GM12864 (cell line): ENCODE measurements at places on chromosomes 3 and 15.

DNA sequence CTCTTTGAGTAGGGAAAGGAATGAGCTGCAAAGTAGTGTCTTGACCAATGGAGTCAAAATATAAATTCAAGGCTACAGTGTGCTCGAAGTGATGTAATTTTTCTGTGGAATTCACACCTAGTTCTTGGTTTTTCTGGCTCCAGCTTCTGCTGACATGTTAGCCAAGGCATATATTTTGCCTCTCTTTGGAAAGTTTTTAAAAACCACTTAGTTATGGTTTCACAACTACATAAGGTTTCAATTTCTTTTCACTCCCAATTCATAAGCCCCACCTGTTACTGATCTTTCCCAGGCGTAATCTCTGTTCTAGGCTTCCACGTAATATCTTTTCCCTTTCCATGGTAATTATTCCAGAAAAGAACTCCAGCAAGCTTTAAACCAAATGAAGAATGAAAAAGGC lies 46.9 kb downstream of the GADL1 start:
- no peak for DNase-seq

GRCh38 chr3:27533718-27534573 lies 49.8 kb upstream of the SLC4A7 start:
- peak; percentile 38 for DNase-seq

DNA sequence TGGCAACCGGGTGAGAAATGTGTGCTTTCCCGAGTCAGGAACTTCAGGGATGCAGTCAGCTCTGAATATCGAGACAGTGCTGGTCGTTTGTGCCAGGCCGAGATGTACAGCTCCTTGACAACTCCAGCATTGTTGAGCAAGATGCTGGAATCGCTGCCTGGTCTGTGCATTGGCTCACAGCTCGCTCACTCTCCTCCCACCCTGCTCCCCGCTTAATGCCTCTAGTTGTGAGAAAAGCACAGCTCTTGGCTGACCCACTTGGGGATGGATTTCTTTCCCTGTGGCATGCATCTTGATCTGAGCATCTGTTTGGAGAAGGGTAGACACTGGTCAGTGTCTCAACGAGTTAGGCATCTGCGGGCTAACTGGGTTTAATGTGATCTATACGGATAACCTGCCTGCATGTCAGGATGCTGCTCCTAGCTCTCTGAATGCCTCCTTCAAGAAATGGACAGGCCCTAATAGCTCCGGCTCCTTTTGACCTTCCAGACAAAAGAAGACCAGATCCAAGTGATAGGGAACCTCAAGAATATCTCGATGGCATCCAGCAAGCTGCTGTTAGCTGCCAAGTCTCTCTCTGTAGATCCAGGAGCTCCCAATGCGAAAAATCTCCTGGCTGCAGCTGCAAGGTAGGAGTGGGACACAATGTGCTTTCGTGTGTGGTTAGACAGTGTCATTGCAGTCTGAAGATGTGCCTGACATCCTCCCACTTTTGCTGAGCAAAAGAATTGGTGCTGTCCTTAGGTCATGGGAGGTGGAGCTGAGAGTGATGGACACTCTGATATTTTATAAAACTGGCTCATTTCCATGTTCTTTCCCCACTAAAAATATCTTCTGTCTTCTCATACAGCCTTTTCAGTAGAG lies 302.2 kb upstream of the TPM1 start:
- DNase-seq, result no peak

- no peak for DNase-seq
These were observed 17.5 kb downstream of the ABCF3 start for GRCh38 chr3:184203526-184203925.

DNA sequence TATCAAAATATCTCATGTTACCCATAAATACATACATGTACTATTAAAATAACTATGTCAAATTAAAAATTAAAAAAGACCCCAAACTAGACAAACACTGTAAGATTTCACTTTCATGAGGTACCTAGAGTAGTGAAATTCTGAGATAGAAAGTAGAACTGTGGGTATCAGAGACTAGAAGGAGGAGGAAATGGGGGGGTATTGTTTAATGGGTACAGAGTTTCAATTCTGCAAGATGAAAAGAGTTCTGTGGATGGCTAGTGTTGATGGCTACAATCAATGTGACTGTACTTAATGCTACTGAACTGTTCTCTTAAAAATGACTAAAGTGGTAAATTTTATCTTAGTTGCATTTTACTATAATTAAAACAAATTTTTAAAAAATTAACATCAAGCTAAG lies 36.6 kb downstream of the RFX7 start:
- peak; percentile 36 for DNase-seq
